Stimulated activated CD8-positive, alpha-beta memory T cell treated with anti-CD3 and anti-CD28 coated beads, Interleukin-7, amount 100 ng/mL, for 48 hours (primary cell): ENCODE measurements at places on chromosomes 3 and 15.

GRCh38 chr15:86087808-86088207 is 8.1 kb downstream of the AGBL1 start:
- no peak for DNase-seq

- DNase-seq: no peak
Measured at GRCh38 chr15:73392025-73392424, 23.3 kb upstream of the HCN4 start.

DNA sequence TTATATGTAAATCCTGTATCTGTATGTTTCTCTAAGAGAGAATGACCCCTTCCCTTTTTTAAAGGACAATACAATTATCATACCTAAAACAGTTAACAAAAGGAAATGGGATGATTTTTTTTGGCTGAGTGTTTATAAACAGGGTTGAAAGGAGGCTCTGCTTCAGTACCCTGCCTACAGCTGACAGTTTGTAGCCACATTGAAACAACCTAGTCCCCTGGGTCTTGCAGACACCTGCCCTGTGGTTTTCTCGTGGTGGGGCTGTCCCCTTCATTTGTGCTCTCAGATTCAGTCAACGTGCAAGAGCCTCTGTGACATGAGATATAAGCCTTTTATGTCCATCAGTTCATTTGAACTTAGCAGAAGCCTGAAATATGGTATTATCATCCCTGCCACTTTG is 2.3 kb upstream of the HMCES start:
- no peak for DNase-seq

GRCh38 chr3:139302084-139302800 is 41.6 kb upstream of the MRPS22 start:
- no peak for DNase-seq

DNA sequence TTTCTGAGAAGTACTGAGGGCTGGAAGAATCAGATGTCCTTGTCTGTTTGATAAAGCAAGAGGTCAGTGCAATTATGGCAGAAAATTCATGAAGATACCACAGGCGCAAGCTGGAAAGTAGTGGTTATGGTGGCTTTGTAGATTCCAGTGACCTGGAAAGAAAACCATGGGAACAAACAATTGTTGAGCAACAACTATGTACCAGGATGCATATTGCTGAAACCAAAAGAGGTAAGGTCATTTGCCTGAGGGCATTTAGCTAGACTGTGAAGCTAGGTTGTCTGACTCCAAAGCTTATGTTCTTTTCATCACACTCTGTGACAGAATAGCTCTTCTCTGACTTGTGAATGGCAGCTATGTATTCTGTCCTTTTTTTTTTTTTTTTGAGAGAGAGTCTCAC is 74.0 kb downstream of the B3GALNT1 start:
- no peak for DNase-seq

GRCh38 chr3:155013427-155013826 is 66.7 kb upstream of the MME start:
- DNase-seq: no peak

- DNase-seq: no peak
Measured at GRCh38 chr3:43411429-43411828, 125.1 kb downstream of the SNRK start.

DNA sequence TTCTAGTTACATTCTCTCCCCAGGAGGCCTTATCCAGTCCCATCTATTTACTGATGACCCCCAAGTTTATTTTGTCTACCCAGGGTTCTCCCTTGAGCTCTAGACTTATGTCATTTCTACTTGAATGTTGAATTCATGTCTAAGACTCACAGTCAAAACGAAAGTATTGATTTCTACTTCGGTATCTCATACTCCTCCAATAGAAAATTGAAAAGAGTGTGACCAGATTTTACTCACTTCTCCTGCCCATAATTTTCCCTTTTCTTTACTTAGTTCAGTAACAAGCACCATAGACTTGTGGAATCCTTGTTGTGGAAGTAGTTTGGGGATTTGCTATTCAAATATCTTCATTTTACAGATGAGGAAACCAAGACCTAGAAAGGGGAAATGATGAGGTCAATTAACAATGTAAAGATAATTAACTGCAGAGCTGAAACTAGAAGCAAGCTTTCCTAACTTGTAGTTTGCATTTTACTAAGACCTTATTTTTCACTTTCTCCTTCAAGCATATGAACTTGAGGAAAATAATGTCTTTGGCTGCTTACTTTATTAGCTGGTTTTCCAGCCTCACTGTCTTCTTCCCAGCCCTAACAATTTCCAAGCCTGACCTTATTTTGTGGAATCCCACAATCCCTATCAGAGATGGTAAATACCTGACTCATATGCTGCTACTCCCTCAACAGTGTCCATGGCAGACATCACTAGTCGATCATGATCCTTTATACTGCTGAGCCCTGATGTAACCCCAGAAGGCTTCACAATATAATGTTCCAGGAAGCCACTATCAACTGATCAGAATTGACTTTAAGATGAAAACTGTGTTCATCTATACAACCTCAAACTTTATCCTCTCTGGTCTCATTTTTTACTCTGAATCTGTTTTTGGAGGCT is 123.9 kb upstream of the AGBL1 start:
- DNase-seq: no peak

- DNase-seq: no peak
Measured at GRCh38 chr15:47887241-47887800, 170.0 kb downstream of the SEMA6D start.

GRCh38 chr3:177563792-177564191 is 366.5 kb upstream of the TBL1XR1 start:
- DNase-seq: no peak

GRCh38 chr3:145094355-145094941 is 1066.5 kb downstream of the PLOD2 start:
- DNase-seq: no peak

GRCh38 chr3:155995525-155996370 is 124.6 kb upstream of the KCNAB1 start:
- no peak for DNase-seq

DNA sequence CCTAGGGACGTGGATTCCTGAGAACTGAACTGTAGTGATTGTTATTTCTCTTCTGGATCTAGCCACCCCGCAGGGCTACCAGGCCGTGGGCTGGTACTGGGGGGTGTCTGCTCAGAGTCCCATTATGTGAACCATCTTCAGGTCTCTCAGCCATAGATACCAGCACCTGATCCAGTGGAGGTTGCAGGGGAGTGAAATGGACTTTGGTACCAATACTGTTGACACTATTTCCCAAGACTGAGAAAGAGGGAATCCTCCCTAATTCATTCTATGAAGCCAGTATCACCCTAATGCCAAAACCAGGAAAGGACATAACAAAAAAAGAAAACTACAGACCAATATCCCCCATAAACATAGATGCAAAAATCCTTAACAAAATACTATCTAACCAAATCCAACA is 237.0 kb upstream of the AGTR1 start:
- DNase-seq: no peak

GRCh38 chr3:38588995-38589937 is 60.2 kb downstream of the SCN5A start:
- no peak for DNase-seq

DNA sequence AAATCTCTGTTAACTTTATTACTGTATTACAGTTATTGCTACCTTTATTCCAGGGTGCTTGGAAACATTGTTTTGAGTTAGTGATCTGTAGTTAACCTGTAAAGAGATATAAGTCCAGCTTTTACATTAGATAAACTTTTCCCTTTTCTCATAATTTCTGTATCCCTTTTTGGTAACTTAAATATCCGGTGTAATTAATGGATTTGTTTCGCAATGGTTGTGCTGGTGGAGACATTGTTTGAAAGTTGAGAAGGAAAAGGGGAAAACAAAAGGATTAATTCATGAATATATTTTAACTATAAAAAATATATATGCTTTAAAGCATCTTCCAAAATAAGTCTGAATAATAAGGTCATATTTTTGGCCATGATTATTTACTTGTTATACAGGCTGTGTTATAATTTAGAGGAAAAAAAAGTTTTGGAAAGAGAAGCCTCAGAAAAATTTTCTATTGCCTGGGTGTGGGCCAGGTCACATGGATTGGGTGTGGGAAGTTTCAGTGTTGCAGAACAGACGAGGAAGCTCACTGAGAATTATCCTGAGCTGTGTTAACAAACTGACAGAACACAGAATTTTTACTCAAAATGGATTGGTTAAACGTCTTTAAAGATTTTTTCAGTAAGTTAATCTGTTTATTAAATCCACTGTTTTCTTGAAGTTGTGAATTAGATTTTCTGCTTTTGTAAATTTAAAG is 27.7 kb upstream of the IL20RB start:
- no peak for DNase-seq

- no peak for DNase-seq
Measured at GRCh38 chr3:135964160-135964955, 1.2 kb upstream of the PPP2R3A start.

DNA sequence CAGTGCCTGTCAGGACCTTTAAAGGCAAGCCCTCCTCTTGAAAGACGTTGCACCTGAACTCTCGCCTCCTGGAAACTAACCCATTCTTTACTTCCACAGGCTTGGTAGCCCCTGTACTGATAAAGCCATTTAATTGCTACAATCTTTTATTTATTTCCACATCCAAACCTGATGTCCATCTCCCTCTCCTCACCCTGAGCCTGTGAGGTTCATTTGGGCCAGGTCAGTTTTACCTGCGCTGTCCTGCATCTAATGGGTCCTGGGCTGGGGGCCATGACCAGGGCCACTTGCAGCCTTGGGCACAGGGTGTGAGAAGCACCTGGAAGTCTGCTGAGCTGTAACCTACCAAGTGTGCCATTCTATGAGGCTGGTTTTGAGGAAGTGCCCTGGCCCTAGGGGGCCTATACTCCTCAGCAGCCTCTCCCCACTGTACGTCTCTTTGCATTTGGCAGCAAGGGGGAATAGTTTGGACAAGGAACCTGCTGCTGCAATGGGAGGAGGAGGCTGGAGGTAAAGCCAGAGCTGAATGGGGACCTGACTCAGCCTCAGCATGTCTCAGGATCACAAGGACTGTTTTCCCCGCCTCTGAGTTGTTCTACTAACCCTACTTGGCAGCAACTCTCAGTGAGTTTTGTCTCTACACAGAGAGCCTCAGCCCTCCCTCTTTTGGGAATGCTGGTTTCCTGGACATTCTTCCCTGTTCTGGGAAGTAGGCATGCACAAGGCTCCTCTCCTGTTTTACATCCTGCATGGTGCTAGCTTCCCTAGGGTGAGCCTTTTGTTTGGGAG is 53.8 kb downstream of the WDR76 start:
- DNase-seq: no peak

- no peak for DNase-seq
Measured at GRCh38 chr3:58234516-58234931, 3.1 kb upstream of the ABHD6 start.

GRCh38 chr3:15562560-15562959 is 38.8 kb downstream of the HACL1 start:
- no peak for DNase-seq

DNA sequence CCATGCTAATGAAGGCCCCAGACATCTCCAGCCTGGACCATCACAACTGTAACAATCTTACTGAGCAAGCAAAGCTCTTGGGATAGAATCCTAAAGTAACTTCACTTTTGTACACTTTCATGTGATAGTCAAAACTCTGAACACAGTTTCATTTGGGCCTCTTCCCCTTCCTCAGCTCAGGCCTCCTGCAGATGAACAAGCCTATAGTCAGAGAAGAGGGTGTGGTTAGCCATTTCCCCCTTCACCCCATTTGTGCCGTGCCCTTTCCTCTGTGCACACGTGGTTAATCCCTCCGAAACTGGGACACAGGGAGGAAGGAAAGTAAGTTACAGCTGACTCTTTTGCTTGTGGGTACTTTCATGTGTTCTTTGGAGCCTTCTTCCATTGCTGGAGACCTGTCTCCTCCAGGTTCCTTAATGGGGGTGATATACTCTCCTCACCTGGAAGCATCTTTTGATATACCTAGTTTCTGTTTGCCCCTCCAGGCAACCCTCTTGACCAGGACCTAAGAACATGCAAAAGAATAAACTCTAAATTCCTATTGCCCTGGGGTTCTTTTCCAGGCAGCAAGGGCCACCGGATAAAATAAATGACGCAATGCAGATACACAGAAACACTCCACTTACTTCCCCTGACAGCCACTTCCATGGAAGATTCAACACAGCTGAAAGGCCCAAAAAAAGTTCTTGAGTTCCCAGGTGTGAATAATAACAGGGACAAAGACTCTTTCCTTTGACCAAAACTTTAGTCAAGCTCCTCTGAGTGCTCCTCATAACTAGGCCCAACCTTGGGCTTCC is 29.6 kb upstream of the CSTA start:
- DNase-seq: no peak

DNA sequence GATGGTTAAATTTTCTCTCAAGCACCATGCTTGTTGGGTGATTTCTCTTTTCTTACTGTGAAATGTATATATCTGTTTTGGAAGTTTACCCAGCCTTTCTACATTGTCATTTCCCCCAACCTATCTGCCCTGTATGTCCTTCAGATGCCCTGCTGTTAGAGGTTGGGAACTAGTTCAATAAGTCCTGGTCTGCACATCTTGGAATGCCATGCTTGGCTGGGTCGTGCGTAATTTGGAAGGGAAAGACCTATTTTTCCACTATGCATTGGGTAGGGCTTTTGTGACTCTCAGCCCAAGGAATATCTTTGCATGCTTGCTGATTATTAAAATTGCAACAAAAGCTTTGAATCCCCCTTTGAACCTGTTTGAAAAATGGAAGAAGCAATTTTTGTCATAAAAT is 63.8 kb downstream of the TRIM71 start:
- no peak for DNase-seq

- DNase-seq: no peak
Measured at GRCh38 chr3:16402451-16402850, 111.0 kb downstream of the RFTN1 start.

DNA sequence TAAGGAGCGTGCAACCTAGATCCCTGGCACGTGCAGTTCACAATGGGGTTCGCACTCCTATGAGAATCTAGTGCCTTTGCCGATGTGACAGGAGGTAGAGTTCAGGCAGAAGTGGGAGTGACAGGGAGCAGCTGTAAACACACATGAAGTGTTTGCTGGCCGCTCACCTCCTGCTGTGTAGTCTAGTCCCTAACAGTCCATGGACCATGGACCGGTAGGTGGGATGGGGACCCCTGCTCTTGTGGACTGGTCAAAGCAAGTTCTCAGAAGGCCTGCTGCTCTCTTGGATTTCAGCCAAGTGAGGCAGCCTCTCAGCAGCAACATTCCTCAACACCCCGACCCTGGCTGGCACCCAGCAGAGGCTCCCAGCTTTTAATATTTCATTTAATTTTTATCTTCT is 58.2 kb upstream of the SNRPA1 start:
- DNase-seq: no peak

GRCh38 chr3:45477041-45477725 is 88.8 kb downstream of the LARS2 start:
- DNase-seq: no peak

GRCh38 chr15:74274470-74275038 is 38.4 kb downstream of the CCDC33 start:
- no peak for DNase-seq

GRCh38 chr3:38738630-38739395 is 77.2 kb downstream of the SCN10A start:
- DNase-seq: no peak

- no peak for DNase-seq
Measured at GRCh38 chr3:172309741-172310427, 138.4 kb downstream of the GHSR start.

GRCh38 chr15:82044373-82045178 is 1.2 kb downstream of the MEX3B start:
- DNase-seq: no peak
